ENCODE measurements at places on chromosomes 11 and 22.
A peak's percentile ranks its signal among the peaks of the same experiment; 100 is the strongest.

DNA sequence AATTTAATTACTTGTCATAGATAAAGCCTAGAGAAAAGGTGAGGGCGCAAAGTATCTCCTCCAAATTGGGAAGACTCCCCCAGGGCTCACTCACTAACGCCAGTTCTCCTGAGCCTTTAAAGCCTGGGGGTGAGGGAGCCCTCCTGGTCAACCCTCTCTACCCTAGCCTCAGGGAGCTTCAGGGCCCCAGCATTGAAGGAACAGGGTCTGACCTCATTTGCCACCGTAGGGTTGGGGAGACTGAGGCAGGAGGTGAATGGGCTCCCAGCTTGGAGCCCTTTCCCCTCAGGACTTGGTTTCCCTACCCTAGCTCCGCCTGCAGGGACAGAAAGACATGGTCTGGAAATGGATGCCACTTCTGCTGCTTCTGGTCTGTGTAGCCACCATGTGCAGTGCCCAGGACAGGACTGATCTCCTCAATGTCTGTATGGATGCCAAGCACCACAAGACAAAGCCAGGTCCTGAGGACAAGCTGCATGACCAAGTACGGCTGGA, 1.7 kb downstream of the FOLR2 start:
- DNase-seq, result no peak

DNA sequence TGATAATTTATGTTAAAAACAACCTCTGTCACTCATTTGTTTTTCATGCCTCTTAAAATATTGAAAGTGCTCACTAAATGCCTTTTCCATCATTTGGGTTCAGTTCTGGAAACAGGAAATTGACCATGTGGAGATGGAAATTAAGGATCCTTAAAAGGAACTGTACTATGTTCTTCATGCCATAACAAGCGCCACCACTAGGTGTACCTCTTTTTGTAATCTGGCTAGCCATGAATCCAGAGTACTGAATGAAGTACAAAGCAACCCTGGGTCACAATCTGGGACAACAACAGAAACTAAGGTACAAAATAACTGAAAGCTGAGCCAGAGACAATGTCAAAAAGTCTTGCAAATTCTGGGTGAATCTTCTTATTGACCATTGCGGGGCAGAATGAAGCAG, 559.1 kb downstream of the FAM181B start:
- DNase-seq, result no peak

DNA sequence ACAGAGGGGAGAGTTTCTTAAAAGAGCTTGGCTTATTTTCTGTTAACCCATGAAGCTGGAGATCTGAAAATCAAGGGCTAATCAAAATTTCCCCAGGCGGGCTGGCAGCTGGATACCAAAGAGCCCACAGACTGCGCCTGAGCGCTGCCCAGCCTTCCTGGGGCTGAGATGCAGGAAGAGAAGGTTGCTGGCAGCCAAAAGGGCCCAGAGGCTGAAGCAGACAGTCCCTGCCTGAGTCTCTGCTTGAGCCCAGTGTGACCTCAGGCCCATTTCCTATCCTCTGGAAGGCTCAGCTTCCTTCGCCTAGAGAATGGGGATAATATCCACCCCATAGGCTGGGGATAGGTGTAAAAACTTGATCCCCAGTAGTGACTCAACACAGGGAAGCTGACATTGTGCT, 49.1 kb downstream of the ARRB1 start:
- DNase-seq, result no peak

DNA sequence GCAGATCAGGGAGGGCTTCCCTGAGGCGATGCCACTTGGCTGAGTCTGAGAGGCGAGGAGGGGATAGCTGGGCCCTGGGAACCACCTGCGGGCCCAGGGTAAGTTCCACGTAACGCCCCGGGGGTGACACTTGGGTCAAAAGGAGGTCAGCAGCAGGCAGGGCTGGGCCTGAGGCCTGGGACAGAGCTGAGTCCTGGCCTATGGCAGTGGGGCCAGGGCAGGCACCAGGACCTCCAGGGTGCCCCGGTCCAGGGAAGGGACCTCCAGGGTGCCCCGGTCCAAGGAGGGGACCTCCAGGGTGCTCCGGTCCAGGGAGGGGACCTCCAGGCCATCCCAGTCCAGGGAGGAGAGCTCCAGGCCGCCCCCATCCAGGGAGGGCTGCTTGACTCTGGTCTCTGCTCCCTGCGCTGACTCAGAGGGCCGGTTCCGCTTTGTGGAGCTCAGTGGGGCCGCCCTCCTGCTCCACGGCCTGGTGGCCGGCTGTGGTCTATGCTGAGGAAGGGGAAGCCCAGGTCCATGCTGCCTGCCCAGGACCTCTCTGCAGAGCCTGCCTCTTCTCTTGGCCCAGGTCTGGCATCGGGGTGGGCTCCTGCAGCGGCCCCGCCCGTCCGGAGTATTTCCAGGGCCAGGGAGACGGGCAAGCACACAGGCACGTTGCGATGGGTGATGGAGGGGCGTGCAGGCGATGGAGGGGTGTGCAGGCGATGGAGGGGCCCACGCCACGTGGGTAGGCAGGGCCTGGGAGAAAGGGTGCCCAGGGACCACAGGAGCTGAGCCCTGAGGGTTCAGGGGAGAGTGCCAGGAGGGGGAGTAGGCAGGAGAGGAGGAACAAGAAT, 19.5 kb upstream of the WNT7B start:
- peak; percentile 78 for DNase-seq

DNA sequence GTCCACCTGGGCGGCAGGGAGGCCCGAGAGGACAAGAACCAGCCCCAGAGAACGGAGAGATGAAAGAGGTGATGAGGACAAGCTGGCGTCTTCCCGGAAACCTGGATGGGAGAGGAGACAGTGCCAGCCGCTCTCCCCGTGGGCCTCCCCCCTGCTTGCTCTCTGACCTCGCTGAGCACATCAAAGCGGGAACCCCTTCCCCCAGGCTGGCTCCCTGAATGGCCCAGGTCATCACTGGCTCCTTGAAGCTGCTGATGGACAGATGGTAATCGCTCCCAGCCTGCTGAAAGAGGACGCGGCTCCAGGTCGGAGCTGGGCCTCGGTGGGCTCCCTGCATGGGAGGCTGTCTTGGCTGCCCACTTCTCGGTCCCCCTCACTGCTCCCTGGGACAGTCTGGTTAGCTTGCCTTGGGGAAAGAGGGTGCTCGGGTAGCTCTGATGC, 18.4 kb downstream of the RPUSD4 start:
- no peak for DNase-seq

DNA sequence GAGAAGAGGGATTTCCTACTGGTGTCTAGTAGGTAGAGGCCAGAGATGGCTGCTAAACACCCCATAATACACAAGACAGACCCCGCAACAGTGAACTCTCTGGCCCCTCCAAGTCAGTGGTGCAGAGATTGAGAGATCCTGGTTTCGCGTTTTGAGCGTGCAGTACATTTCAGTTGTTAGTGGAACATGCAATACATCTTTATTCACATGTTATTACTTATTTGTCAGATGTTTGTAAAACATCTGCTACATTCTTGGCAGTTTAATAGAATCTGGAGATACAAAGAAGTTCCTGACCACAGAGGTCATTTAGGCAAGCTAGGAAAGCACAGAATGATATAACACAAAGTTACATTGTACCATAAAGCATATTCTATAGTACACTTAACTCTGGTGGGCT, 41.5 kb downstream of the ST3GAL4 start:
- DNase-seq, result no peak

DNA sequence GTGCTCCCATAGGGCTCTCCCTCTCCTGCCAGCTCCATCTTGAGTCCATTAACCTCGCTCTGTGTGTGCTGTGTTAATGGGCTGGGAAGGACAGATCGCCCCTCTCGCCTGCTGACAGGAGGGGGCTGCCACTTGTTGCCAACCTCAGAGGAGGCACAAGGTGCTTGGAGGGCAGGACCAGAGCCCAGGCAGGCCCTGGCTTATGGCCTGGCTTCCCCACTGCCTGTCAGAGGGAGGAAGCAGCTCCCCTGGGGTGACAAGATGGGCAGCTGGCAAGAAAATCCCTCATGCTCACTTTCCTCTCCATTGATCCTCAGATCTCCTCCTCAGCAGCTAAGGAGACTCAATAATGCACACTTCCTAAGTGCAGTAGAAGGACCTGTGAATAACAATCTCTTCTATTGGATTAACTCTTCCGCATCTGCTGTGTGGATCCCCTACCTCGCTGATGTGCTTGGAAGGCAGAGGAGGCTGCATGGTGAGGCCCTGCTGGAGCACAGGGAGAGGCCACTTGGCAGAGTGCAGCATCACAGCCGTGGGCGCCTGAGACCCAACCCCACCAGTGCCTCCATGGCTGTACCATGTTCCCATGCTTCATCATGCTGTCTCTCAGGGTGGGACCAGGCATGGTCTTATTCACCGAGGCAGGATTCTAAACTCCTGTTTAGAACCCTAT, 70.3 kb downstream of the TRIM29 start:
- no peak for DNase-seq

DNA sequence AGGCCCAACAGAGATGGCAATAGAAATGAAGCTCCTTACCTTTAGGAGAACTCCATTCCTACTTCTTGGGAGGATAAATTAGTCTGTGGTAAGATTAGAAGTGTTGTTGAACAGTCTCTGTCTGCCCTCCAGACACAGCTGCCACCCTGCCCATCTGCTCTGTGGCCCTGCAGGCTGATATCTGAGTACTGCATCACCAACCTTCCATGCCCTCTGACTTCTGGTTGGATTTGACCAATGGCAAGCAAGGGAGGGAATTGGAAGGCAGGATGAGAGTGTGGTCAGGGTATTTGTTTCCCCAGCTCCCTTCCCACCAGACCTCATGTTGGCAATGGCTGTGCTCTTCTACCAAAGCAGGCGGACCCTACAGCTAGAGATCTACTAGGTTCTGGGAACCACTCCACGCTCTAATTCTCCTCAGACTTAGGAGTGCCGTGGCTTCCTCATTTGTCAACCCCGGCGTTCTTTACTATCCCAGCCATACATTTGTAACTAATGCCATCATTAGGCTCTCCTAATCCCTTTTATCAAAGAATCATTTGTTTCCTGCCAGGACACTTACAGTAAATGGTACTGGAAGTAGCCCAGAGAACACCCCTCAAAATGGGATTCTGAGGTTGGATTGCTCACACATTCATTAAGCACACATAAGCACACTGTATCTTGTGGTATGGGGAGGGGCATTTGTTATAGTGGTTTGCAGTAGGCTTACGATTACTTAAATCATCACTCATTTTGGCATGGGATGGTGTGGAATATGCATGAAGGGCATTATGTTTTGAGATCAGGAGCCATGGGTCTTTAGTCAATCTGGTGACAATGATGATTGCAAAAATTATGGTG, 35.4 kb upstream of the CD44 start:
- no peak for DNase-seq

DNA sequence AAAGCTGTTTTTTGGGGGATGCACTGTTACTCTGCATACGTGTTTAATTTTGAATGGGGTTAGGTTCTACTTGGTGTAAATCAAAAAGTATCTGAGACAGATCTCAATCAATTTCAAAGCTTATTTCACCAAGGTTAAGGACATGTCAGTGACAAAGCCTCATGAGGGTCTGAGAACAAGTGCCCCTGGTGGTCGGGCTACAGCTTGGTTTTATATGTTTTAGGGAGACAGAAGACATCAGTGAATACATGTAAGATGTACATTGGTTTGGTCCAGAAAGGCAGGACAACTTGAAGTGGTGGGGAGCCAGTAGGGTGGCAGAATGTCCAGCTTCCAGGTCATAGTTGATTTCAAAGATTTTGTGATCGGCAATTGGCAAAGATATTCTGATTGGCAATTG, 262.9 kb downstream of the LUZP2 start:
- DNase-seq, result no peak

DNA sequence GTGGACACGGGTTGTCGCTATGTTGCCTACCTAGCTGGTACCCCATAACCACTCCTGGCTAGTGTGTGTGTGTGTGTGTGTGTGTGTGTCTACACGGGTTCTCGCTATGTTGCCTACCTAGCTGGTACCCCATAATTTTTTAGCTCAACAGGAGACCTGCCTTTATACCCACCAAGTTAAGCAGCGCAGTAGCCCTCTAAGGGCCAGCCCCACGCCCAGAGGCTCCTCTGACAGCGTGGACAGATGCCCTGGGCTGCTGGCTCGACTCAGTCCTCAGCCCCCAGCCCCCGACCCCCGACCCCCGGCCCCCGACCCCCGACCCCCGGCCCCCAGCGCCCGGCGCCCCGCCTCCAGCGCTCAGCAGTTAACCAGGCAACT, 351 bp upstream of the AKIP1 start:
- no peak for DNase-seq

DNA sequence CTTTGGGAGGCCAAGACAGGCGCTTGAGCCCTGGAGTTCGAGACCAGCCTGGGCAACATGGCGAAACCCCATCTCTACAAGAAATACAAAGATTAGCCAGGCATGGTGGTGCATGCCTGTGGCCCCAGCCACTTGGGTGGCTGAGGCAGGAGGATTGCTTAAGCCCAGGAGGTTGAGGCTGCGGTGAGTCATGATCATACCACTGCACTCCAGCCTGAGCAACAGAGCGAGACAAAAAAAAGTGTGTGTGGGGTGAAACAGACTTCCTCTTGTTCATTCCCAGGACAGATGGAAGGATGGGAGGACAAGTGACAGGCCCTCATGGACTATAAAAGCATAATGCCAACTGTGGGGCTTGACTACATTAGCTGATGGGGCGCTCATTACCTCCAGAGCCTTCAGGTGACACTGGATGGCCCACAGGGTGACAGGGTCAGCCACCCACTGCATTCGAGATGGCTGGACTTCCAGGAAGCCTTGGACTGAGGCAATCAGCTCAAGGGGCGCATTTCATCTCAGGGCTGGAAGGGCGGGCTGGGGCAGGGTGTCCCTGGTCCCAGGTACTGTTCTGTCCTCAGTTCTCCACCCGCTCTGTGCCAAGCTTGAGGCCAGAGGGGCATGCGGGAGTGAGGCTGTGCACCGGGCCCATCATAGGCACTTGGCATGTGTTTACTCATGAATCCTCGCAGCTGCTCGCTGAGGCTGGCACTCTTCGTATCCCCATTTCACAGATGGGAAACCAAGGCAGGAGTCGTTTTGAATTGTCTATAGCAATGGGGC, 12.5 kb downstream of the NPTXR start:
- no peak for DNase-seq

DNA sequence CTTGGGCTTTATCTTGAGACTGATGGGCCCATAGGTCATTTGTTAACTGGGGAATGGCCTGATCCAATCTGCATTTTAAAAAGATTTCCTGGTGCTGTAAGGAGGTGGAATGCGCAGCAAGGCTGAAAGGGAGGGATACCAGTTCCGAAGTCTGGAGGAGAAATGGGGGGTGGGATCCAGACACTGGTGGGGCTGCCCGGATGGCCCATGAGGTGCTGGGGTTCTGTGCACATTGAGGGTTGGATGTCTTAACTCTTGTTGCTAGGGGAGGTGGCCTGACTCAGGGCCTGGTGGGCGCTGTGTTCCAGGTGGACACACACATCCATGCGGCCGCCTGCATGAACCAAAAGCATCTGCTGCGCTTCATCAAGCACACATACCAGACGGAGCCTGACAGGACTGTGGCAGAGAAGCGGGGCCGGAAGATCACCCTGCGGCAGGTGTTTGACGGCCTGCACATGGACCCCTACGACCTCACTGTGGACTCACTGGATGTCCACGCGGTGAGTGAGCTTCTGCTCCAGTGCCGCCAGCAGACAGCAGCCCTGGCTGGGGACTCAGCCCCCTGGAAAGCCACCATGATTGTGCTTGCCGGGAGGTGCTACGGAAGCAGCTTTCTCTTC, 38.1 kb downstream of the AMPD3 start:
- DNase-seq, result no peak

GRCh38 chr11:27777033-27777432, 76.8 kb upstream of the BDNF start:
- no peak for DNase-seq

GRCh38 chr11:34245041-34245440, 112.8 kb downstream of the ABTB2 start:
- no peak for DNase-seq
